ENCODE measurements at places on chromosomes 2 and 18.

DNA sequence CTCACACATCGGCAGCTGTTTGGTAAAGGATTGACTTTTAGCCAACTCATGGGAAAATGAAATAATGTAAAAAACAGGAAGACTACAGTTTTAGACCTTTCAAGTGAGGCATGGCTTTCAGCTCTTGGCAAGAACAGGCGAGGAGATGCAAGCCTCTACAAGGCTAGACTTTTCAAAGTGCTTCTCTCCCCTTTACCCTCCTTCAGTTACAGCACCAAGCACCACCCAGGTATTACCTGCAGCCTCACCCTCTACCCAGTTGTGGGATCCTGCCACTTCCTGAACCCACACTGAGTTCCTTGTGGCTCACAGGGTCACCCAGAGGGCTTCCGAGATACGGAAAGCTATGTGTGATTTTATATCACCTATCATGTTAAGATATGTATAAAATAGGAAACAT lies 14.7 kb downstream of the UGT1A10 start:
- DNase-seq: no peak

- DNase-seq: no peak
Measured at GRCh38 chr18:22265838-22266237, 96.4 kb downstream of the GATA6 start.

- DNase-seq: no peak
Measured at GRCh38 chr2:8576525-8577167, 105.2 kb upstream of the ID2 start.

GRCh38 chr18:55239740-55240139 lies 280.5 kb upstream of the CCDC68 start:
- no peak for DNase-seq

GRCh38 chr2:29502460-29502911 lies 387.3 kb downstream of the CLIP4 start:
- DNase-seq: no peak

DNA sequence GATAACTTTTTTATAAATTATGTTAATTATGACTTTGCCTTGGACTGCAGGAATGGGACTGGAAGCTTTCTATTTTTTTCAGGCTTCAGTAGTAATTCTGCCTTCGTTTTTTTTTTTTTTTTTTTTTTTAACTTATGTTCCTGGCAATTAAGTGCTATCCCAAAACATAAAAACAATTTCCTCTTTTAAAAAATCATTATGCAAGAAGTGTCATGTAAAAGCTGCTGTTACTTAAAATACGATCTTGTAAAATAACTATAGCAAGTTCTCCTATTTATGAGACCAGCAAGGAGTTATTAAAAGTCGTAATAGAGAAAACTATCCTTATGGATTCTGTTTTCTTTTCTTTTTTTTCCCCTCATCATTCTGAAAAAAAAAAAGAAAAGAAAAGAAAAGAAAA lies 301.6 kb upstream of the FBXO11 start:
- no peak for DNase-seq

DNA sequence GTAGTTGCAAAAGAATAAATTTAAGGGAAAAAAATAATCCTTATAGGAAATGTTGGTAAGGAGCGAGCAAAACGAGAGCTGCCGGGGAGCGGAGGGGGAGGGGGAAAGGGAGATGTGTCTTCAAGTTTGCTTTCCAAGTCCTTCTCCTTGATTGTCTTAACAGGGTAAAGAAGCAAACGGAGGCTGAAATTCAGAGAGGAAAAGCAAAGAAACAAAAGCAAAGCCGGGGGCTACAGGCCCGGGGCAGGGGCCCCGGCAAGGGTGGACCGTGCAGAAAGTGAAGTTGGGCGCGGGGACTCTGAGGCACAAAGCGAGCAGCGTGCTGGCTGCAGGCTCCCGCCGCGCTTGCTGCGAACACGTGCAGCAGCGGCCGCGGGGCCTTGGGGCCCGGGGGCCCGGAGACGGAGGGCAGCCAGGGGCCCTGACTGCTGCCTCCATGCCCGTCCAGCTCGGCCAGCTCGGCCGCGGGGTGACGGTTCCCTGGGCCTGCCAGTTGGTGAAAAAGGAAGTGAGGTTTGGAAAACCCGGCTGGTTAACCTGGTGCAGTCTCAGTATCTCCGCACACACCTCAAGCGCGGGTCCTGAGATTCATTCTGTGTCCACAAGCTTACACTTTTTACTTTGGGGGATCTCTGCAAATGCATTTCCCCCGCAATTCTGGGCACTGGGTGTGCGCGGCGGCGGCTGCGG lies 4.1 kb downstream of the BCL11A start:
- DNase-seq: no peak

- DNase-seq: no peak
Measured at GRCh38 chr18:31610286-31611205, 18.9 kb downstream of the TTR start.

- no peak for DNase-seq
Measured at GRCh38 chr2:83573060-83573459, 886.0 kb downstream of the SUCLG1 start.

Measured in GM10248 (cell line).